CD4-positive, alpha-beta memory T cell (primary cell): ENCODE measurements at places on chromosomes 11 and 22. TPM values are rescaled to one million over a fixed set of nuclear protein-coding genes. Genes with fewer than 3 reads are reported as not detected.

The CHST1 gene
- total RNA-seq, result not detected

The FGF3 gene
- not detected for total RNA-seq

The IFT27 gene
- 42.6 TPM for total RNA-seq

The SSH3 gene
- total RNA-seq, result 26.3 TPM

The TUT1 gene
- total RNA-seq, result 38.1 TPM

The BCR gene
- total RNA-seq, result 75.6 TPM

The ARHGAP8 gene
- 0.67 TPM for total RNA-seq

GRCh38 chr22:38413085-38414008 lies 41.7 kb downstream of the KCNJ4 start:
- H3K4me1 ChIP-seq, result peaks cover 7% of the 10 kb centered on the region
- no peaks in the 10 kb centered on the region for H3K27me3 ChIP-seq
- no peak overlapping the region for H3K27ac ChIP-seq
- no peak overlapping the region for H3K4me3 ChIP-seq

DNA sequence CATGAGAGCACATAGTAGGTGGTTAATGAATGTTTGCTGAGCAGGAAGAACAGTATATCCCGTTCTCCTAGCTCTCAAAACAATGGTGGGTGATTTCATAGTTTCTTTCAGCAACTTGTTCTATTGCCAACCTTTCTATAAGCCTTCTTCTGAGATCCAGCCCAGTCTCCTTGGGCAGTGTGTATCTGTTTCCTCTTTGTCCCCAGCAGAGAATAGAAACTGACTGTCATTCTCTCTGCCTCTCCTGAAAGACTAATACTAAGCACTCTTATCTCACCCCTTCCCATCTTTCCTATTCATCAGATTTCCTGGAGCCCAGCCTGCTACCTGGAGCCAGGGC lies 272.9 kb downstream of the ST3GAL4 start:
- H3K27me3 ChIP-seq, result no peaks in the 10 kb centered on the region
- no peak overlapping the region for H3K27ac ChIP-seq
- no peak for DNase-seq
- no peaks in the 10 kb centered on the region for H3K4me1 ChIP-seq

DNA sequence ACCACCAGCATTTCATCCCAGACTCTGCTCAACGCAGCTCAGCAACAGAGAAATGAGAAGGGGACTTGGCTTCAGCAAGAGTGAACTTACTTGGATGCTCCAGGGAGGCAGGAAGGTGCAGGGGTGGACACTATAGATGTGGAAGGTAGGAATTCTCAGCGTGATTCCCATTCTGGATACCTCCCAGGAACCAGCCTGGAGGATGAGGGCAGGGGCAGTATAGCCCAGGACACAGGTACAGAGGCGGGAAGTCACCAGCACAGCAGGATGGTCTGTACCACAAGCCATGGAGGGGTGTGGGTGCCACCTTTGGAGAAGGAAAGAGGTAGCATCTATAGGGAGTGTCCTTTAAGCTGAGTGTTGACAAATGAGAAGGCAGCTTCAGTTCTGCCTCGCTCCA lies 1275.2 kb downstream of the TBC1D22A start:
- H3K4me3 ChIP-seq, result no peak overlapping the region
- no peak overlapping the region for H3K27ac ChIP-seq
- DNase-seq, result no peak
- H3K27me3 ChIP-seq, result no peaks in the 10 kb centered on the region
- no peaks in the 10 kb centered on the region for H3K36me3 ChIP-seq

DNA sequence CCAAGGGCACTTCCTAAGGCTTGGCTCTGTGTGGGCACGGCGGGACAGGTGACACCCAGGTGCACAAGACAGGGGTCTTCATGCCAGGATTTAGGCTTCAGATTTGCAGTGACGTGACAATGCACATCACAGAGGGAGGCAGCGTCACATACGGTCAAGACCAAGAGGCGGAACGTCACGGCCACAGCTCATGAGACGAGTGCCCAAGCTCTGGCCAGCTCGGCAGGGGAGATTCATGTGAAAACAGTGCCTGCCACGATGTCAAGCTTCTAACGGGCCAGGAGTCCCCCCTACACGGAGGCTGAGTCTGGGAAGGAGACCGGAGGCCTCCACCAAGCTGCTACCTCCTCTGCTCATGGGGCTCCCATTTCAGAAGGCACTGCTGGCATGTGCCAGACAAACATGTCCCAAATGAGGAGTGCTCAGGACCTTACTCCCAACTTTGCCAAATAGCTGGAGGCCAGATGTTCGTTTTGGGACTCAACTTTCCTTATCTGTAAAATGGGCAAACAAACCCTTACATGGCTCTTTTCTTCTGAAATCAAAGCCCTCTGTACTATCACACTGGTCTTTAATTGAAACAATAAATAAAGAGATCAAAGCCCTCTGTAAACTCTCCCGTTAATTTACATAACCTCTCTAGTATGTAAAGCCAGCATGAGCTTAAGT lies 16.6 kb downstream of the VPS37C start:
- H3K36me3 ChIP-seq, result no peaks in the 10 kb centered on the region
- no peak overlapping the region for H3K27ac ChIP-seq
- H3K27me3 ChIP-seq, result no peaks in the 10 kb centered on the region
- no peak overlapping the region for H3K4me3 ChIP-seq

GRCh38 chr11:102111787-102112508 lies 1.7 kb downstream of the YAP1 start:
- H3K27ac ChIP-seq, result no peak overlapping the region
- H3K4me3 ChIP-seq, result no peak overlapping the region
- H3K4me1 ChIP-seq, result peaks cover 12% of the 10 kb centered on the region
- DNase-seq, result peak; percentile 24
- no peaks in the 10 kb centered on the region for H3K36me3 ChIP-seq

DNA sequence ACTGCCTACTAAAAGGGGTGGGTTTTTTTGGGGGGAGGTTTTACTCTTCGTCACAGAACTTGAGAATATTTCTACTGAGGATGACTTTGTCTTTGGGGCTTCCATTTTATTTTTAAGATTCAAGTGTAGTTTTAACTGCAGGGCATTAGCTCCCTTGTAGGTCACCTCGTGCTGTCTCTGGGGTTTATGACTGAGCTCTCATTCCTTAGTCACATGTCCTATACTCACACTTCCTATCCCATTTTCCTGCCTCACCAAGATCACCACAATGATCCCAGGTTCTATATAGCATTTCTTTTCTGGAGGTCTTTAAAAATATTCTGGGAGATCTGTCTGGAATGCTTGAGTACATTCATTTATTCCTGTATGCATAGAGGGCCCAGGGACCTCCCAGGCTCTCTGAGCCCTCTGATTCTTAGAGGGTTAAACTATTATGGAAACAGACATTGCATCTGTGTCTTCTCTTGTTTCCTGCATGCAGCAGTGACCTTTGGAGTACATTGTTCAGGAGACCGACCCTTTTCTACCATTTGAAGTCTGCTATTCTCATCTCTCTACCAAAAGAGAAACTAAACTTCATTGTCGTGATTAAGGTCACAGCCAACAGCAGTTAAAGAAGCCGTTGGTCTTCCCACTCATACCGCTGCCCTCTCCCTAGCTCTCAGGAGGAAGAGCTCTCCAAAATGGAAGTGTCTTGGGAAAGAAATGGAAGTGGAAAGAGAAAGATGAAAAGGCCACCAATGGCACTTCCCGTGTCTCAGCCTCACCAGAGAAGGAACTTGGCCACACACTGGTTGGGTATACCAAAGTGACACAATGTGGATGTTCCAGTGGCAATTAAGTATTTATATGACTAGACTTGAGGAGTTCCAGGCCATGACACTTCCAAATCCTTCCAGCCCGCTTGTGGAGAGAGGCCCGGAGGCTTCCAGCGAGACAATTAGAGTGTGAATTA lies 77.5 kb downstream of the ZBTB16 start:
- H3K36me3 ChIP-seq, result no peaks in the 10 kb centered on the region
- no peak for DNase-seq
- H3K4me1 ChIP-seq, result peaks cover 10% of the 10 kb centered on the region

DNA sequence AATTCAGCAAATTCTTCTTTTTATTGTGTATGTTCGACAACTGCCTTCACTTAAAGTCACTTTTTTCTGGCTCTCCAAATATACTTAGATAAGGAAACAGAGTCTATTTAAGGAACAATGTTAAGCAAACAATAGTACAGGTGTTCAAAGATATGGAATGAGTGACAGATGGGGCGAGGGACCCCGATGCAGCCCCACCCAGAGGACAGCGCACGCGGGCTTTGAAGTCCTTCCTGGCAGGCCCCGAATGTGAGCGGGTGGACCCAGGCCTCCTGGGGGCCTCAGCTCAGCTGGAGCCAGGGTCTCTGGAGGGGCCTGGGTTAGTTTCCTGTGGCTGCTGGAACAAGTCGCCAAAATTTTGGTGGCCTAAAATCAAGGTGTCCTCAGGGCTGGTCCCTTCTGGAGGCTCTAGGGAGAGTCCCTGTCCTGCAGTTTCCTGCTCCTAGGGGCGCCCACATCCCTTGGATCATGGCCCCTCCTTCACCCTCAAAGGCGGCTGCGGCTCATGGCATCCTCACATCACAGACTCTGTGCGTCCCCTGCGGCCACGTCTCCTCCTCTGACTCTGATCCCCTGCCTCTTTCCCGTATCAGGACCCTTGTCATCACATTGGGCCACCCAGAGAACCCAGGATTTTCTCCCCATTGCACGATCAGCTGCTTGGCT lies 40.6 kb upstream of the KCNQ1OT1 start:
- no peaks in the 10 kb centered on the region for H3K36me3 ChIP-seq
- H3K27me3 ChIP-seq, result no peaks in the 10 kb centered on the region
- H3K27ac ChIP-seq, result no peak overlapping the region
- no peaks in the 10 kb centered on the region for H3K4me1 ChIP-seq
- no peak overlapping the region for H3K4me3 ChIP-seq

DNA sequence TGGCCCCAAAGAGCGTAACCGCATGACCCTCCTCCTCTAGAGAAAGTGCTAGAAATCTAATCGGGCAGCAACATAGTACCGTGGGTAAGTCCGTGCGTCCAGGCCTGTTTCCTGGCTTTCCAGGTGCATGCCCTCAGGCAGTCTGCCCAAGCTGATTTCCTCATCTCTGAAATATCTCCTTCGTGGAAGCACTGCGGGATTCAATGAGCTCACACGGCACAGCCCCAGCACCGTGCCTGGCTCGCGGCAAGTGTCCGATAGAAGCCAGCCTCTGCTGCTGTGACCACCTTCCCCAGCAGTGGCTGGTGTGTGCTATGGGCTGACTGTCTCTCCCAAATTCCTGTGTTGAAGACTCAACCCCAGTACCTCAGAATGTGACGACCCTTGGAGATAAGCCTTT lies 20.7 kb downstream of the RPUSD4 start:
- no peaks in the 10 kb centered on the region for H3K4me1 ChIP-seq
- DNase-seq, result no peak
- no peaks in the 10 kb centered on the region for H3K27me3 ChIP-seq
- H3K36me3 ChIP-seq, result peaks cover 10% of the 10 kb centered on the region
- H3K4me3 ChIP-seq, result no peak overlapping the region

DNA sequence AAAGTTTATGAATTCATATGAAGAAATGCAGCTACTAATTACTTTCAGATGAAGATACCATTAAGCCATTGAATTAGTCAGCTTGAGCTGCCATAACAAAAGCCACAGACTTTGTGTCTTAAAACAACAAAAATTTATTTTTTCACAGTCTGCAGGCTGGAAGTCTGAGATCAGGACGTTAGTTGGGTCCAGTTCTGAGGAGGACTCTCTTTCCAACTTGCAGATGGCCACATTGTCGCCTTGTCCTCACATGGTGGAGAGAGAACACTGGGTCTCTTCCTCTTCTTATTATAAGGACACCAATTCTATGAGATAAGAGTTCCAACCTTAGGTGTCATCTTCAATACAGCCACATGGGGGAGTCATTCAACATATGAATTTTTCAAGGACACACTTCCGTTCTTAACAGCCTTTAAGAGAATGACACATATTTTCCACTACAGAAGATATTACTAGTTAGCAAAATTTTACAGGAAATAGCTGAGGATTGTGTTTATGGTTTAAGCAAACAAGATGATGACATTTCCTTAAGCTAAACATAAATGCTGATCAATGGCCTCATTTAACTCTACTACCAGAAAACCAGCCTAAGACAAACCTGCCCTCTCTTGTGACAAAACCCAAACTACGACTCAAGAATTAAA lies 56.0 kb downstream of the DCUN1D5 start:
- H3K4me3 ChIP-seq, result no peak overlapping the region
- no peak overlapping the region for H3K27ac ChIP-seq
- no peaks in the 10 kb centered on the region for H3K36me3 ChIP-seq
- peak; percentile 64 for DNase-seq

- H3K4me1 ChIP-seq, result no peaks in the 10 kb centered on the region
- H3K27ac ChIP-seq, result no peak overlapping the region
- H3K36me3 ChIP-seq, result no peaks in the 10 kb centered on the region
- H3K27me3 ChIP-seq, result no peaks in the 10 kb centered on the region
Measured at GRCh38 chr11:4203603-4204360, 109.2 kb downstream of the RRM1 start.

DNA sequence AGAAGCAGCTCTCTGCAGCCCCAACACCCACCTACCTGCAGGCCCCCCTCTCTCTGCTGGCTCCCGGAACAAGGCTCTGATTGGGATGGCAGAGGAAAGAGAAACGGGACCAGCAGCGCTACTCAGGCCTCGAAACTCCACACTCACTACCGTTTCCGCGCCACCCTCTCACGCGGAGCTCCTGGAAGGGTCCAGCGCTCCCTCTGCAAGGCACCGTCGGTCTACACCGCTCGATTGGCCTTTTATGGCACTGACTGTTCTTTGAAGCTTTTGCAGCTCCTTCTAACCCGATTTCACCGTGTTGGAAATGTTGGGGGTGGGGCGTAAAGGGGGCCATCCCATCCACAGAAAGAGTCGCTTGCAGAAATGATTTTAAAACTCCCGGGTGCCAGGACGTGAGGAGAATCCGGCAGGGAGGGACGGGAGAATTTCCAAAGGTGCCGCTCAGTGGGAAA lies 323 bp upstream of the PANX1 start:
- peak overlapping the region; percentile 84 for H3K27ac ChIP-seq
- H3K4me3 ChIP-seq, result peak overlapping the region; percentile 89
- no peak for DNase-seq

DNA sequence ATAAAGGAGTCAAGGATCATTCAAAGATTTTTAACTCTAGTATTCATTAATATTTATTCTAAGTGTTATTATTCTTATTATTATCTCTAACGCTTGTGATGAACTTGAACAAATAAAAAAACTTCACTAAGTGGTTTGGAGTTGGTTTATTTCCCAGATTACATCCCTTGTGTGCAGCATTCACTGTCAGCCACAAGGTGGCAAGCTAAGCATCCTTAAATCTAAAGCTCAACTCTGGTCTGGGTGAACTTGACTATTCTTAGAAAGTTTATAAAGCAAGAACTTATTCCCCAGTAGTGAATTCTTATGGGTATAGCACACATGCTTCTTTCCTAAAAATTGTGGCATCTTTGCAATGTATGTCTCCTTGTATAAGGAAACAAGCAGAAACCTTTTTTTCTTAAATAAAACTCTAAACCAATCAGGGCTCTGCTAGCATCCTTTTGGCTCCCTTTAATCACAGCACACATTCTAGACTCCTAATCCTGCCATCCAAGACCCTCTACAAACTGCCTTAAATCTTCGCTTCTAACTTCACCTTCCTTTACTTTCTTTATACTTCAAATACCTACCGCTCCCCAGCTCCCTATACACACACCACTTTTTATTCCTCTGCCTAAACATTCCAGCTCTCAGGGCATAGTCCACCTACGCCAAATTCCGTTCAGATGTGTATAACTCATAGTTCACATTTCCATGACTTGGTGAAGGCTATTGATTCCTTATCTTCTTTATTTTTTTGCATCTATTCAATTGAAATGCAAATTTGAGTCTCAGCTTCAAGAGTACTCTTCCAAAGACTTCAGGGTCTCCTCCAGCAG lies 1068.8 kb downstream of the DLG2 start:
- no peak overlapping the region for H3K4me3 ChIP-seq
- no peak overlapping the region for H3K27ac ChIP-seq

GRCh38 chr22:19919701-19920363 lies 21.7 kb upstream of the COMT start:
- H3K27ac ChIP-seq, result no peak overlapping the region
- H3K4me1 ChIP-seq, result no peaks in the 10 kb centered on the region
- H3K27me3 ChIP-seq, result no peaks in the 10 kb centered on the region
- no peak overlapping the region for H3K4me3 ChIP-seq
- H3K36me3 ChIP-seq, result peaks cover 34% of the 10 kb centered on the region
- DNase-seq, result no peak
